ENCODE measurements at places on chromosomes 6 and 20.

GRCh38 chr20:11000416-11000815 is 326.6 kb upstream of the JAG1 start:
- no peak for DNase-seq

DNA sequence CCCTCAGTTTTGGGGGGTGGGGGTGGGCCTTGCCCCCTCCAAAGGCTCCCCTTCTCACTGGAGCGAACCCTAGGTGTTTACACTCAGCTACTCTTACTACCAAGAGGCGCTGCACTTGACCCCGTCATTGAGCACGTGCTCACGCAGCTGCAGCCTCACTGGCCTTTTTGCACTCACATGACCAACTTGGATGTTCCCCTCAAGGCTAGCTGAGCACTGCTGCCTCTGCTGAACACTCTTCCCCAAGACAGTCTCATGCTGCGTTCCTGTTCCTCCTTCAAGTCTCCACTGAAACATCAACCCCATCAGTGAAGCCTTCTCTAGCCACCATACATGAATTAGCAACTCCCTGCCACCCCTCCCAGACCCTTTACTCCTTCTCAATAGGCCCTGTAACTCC is 4.0 kb downstream of the SOD2 start:
- no peak for DNase-seq

- DNase-seq, result no peak
Observed at GRCh38 chr6:31697555-31697954, 5.6 kb downstream of the ABHD16A start.

DNA sequence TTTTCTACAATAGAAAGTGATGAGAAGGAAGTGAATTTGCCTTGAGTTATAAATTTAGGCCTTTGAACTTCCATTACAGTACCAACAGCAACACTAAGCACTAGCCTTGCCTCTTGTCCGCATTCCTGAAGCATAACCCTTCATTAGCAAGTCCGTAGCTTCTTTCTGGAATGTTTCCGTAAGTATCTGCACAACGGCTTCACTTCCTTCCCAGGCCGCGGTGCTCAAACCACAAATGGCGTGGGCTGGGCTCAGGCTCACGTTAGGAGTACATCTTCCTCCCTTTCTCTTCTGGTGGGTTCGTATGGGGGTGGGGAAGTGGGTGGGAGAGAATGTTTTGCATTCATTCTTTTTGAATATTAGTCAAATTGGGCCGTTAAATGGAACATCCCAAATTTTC is 193.8 kb upstream of the SNX9 start:
- DNase-seq, result no peak

- no peak for DNase-seq
Observed at GRCh38 chr6:145015739-145016558, 719.4 kb downstream of the EPM2A start.

DNA sequence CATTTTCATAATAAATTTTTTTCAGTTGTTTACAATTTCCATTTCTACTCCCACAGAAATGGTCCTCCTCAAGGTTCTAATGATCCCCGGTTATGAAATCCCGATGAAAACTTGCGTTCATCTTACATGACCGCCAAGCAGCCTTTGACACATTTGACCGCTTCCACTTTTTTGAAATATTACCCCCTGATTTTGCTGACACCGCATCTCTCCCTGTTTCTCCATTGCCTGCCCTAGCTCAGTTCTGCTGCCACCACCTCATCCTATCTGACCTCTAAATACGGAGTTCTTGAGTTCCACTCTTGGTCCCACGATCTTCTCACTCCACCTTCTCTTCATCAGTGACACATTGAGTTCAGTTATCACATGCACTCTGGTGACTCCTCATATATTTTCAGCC is 74.1 kb downstream of the SLC35B3 start:
- DNase-seq, result no peak

- DNase-seq, result no peak
Observed at GRCh38 chr20:49287555-49288249, 9.8 kb upstream of the ZNFX1 start.

Data from activated gamma-delta T cell (primary cell).